Cerebellar nuclear complex (tissue), 1 donor: ENCODE measurements at places on chromosomes 3 and 15.

DNA sequence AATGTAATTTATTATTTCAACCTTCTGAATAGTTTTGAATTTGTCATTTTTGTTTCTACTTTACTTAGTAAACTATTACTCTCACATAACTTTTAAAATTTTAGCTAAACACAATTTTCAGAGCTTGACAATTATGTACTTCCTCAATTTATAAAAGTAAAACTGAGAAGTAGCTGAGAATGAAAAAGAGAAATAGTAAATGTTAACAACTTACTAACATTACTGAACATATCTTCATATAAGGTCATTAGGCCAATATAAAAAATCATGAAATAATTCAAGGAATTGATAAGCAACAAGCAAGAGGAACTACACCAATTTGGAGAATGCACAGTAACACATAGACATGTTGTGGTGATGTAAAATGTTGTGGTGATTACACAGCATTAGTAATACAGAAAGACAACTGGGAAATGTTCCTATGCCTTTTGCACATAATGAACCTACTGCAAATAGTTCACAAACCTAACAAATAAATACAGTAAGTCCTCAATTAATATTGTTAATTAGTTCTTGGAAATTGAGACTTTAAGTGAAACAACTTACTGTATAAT, 137.9 kb downstream of the CBLB start:
- no peak for DNase-seq

- DNase-seq = no peak
Measured at GRCh38 chr3:124809039-124809438, 78.1 kb downstream of the ITGB5 start.

DNA sequence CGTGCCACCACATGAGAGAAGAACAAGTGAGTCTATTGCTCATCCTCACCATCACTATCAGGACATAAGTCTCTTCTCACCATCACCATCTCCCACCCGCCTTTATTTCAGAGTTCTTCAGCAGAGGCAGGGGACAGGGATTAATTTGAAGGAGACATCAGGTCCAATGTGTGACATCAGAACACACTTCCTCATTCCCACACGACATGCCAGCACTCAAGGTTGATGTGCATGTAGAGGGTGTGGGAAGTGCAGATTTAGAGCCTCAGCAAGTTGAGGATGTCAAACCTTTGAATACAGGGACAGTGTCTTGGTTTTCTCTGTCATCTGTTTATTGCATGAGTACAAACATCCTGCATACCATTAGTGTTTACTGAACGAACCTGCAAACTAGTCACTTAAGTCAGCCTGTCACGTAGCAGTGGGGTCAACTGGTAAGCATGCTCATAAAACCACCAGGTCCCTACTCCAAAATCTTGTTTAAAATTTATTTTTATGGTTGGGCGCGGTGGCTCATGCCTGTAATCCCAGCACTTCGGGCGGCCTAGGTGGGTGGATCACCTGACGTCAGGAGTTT, 104.4 kb downstream of the MYLK start:
- no peak for DNase-seq

DNA sequence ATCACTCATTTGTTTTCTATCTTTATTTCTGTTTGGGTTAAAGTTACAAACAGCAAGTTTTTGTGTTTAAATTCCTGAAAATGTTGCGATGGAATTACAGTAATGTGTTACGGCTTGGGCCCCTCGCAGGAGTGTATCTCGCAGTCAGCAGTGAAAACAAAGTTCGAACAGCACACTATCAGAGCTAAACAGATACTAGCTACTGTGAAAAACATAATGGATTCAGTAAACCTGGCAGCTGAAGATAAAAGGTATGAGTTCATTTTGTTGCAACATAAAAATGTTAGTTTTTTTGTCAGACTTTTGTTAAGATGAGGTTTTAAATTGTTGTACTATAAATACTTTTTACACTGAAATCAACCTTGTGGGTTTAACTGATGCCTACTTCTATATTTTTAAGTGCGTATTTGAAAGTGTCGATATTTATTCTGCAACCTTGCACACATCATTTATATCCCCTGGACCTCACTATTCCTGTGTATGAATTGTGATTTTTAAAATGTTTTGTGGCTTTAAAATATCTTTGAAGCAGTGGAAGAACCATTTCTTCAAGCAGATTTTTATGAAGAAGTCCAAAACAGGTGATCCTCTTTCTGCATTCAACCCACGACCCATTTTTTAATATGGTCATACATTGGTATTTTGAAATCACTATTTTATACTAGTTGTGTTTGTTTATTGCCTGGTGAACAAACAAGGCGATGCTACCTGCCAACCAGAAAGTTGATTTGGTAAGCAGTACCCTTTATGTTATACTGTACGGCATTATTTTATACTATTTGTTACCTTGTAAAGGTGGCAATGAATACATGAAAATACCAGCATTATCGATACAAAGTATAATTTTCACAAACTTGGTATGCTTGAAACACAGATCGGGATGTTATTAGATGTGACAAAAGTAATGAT, 27.8 kb downstream of the MFN1 start:
- no peak for DNase-seq

GRCh38 chr3:53994986-53995603, 103.4 kb upstream of the SELENOK start:
- DNase-seq = no peak

DNA sequence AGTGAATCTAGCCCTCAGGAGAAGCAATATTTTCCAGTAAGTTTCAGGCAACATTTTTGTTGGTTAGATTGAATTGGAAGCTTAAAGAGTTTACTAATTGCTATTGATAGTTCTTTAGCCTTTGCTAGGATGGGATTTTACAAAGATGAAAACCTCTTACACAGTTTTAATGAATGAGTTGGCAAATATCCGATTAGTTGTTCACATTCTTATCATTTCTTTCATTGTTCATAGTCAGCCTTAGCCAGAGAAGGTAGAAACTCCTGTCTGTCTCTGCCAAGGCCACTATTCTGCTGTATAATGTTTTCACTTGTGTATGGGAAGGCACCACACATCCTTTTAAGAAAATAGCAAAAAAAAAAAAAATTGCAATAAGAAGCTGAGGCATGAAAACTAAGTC, 222.0 kb upstream of the MANF start:
- no peak for DNase-seq

- no peak for DNase-seq
Measured at GRCh38 chr15:98937413-98938104, 70.0 kb downstream of the PGPEP1L start.

DNA sequence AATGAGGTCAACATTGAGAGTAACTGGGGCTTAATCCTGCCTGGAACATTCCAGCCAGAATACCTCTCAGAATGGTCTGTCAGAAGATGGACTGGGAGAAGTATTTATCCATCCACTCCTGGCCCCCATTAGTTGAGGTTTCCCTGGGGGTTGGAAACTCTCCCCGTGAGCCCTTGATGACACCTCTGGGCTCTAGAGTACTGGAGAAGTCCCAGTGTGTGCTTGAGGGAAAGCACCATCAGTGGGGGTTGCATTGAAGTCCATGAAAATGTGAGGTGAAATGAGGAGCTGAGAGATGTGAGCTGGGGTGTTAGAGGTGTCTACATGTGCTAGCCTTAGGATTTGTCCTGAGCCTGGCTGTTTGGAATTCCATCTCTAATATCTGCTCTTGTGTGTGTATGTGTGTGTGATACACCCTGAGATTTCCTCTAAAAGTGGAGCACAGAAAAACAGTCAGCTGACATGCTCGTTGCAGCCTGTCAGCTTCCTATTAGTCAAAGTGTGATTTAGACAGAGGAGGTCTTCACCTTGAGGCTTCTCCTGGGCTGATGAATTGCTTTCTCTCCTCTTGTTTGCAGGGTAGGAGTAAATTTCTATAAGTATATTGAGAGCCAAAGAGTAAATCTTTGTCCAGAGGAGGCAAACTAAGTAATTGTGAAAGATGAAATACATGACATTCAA, 67.6 kb downstream of the NR1D2 start:
- DNase-seq = no peak

- DNase-seq = no peak
Measured at GRCh38 chr3:77825001-77825827, 785.3 kb downstream of the ROBO2 start.

DNA sequence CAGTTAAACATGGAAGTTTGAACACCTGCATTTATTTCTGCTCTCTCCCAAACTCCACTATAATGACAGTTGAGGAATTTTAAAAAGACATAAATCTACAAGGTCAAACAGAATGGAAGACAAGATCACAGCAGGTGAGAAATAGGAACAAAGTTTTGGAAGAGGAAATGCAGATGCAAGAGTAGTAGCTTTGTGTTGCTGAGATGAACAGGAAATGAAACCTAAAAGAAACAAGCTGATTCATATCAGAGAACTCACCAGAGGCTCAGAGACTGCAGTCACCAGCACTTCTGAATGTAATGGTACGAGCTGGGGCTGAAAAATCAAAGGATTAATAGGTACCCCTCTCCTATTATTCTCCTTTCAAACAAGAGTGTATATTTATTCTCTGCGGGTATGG, 459.9 kb downstream of the RAP2B start:
- no peak for DNase-seq

GRCh38 chr15:34606545-34606944, 23.1 kb upstream of the GOLGA8B start:
- DNase-seq = no peak

DNA sequence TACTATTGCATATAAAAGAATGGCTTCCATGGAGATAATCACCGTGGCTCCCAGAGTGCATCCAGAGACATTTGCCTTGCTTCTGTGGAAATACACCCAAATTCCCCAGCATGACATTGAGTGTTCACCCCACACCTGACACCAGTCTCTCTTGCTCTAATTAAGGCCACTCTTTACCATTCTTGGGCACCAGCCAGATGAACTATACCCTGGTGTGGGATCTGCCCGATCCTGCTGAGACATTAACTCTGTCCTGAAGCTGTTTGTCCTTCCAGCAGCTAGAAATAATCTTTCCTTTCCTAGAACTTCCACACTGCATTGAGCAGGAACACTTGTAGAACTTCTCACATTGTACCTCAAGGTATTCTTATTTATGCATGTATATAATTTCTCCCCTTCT, 105.2 kb downstream of the LPP start:
- no peak for DNase-seq

DNA sequence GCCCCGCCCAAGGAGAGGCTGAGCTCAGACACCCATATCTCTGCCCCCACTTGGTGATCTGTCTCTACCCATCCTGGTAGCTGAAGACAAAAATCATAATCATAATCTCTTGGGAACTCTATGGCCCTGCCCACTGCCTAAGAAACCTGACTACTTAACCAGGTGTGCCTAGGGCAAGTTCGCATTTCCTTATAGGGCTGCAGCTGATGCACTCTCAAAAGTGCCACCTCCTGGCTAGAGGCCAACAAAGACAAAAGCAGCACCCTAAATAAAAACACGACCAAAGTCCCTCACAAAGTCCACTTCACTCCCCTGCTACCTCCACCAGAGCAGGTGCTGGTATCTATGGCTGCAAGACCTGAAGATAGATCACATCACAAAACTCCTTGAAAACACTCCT, 250.4 kb upstream of the SLITRK3 start:
- no peak for DNase-seq

DNA sequence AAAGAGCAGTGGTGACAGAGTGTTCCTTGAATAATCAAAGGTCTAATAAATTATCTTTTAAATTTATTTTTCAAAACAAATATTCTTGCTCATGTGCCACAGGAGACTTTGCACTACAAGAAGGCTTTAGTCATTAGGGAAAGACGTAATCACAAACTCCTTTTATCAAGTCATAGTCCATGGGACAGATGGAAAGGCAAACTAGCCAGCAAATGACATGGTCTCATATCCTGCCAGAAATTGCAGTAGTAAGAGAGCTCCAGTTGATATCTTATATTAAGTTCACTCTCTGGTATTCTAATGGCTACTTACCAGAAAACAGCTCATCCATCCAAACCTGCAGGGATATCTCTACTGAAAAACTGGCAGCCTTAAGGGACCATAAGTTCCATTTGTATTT, 225.0 kb upstream of the TP63 start:
- no peak for DNase-seq

GRCh38 chr3:13159890-13160289, 86.7 kb upstream of the IQSEC1 start:
- DNase-seq = no peak

DNA sequence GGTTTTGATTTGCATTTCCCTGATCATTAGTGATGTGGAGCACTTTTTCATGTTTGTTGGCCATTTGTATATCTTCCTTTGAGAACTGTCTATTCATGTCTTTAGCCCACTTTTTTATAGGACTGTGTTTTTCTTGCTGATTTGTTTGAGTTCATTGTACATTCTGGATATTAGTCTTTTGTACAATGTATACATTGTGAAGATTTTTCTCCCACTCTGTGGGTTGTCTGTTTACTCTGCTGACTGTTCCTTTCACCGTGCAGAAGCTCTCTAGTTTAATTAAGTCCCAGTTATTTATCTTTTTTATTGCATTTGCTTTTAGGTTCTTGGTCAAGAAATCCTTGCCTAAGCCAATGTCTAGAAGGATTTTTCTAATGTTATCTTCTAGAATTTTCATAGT, 91.1 kb upstream of the ATP11B start:
- DNase-seq = no peak

DNA sequence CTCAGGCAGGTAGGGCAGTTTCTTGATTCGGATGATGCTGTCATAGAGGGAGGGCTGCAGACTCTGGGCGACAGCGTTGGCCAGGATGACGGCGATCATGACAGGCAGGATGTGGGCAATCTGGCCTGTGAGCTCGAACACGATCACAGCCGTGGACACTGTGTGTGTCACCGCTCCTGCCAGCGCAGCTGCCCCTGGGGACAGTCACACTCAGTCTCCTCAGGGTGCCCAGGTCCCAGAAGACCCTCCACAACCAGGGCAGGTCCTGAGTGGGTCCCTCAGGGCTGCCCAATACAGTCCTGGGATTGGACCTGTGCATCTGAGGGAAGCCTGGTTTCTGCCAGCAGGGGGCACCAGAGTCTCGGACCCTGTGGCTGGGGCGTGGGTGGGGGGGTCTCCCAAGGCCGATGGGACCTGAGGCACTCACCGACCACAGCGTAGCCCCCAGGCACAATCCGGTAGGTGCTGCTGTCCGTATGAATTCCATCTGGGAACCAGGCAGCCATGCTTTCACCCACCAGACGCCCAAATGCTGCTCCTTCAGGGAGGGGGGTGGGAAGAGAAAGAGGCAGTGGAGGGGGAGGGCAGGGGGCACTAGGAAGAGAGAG, 7.2 kb downstream of the CLCN2 start:
- no peak for DNase-seq

DNA sequence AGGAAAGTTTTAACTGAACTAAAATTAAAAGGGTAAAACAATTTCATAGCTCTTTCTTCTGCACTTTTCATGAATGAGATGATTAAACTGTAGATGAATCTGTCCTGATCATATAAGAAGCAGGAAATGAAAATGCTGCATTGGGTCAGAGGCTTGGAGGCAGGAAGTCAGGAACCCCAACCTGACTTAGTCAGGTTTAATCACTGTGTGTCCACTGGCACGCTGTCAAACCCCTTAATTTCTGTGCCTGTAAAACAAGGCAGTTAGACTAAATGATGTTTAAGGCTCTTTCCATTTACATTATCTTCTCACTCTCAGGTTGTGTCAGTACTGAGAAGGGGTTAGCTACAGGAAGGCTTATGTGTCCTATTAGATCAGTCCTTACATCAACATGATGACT, 193.3 kb upstream of the TTC14 start:
- no peak for DNase-seq

- DNase-seq = no peak
Measured at GRCh38 chr15:52440414-52440813, 88.3 kb downstream of the MYO5A start.

- DNase-seq = no peak
Measured at GRCh38 chr3:76063019-76063418, 277.7 kb upstream of the ZNF717 start.
